ENCODE measurements at places on chromosomes 12 and 14.

DNA sequence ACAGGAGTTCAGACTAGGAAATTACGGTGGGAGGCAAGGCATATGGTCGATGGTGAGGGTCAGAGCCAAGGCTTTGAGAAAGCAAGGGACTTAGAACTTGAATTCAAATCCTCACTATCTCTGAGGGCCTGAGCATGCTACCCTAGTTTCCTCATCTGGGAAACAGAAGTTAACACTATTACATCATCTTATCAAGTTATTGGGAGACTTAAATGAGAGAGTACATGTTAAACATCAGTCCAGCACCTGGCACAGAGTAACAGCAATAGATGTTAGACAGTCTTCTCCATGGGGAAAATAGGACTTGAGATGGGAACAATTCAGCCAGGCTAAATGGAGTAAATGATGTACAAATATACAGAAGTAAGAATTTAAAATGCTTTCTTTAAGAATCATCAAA lies 38.5 kb downstream of the SLC38A1 start:
- DNase-seq: no peak

DNA sequence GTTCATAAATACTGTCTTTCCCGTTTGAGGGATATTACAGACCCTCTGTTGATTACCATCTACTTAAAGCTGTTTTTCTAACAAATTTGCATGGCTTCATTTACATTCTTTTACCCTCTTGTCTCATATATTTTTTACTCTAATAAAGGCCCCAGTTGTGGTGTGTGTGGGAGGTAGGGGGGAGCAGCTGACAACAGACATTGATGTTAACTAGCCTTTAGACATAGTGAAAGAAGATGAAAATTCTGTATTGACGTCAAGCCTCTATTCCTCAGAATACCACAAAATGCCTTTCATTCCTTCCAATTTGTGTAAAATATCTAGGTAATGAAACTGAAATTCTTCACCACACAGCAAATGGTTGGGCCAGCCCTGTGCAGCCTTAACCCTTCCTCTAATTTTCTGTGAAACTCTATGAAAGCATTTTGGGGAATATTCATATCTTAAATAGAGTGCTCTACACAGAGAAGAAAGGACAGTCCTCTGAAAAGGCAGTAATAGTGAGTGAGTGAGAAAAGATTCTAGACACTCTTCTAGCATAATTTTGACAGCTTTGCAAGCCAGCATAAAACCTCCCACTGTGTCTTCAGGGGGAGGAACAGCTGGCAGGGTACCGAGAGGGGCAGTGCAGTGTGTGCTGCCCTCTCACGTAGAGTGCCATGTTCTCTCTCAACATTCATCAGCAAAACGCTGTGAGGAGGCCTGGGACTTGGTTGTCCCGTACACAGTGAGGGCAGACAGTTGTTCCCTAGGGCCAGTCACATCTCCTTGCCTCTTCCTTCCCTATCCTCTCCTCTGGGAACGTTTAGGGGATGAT lies 20.1 kb upstream of the CERS5 start:
- DNase-seq: no peak

DNA sequence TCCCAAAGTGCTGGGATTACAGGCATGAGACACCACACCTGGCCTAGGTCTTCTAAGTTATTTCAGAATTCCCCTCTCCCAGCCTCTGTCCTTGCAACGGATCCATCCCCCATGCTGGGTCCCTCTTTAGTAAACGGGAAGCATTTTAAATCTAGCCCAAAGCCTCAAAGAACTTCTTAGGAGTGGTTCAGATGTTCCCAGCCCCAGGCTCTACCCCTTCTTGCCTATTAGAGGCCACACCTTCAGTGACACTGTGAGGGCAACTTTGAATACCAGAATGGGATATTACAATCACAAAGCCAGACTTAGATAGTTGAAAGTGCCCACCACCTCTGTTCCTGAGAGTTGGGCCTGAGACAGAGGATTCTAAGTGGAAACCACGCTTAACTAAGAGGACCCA lies 18.1 kb upstream of the SPPL3 start:
- no peak for DNase-seq

DNA sequence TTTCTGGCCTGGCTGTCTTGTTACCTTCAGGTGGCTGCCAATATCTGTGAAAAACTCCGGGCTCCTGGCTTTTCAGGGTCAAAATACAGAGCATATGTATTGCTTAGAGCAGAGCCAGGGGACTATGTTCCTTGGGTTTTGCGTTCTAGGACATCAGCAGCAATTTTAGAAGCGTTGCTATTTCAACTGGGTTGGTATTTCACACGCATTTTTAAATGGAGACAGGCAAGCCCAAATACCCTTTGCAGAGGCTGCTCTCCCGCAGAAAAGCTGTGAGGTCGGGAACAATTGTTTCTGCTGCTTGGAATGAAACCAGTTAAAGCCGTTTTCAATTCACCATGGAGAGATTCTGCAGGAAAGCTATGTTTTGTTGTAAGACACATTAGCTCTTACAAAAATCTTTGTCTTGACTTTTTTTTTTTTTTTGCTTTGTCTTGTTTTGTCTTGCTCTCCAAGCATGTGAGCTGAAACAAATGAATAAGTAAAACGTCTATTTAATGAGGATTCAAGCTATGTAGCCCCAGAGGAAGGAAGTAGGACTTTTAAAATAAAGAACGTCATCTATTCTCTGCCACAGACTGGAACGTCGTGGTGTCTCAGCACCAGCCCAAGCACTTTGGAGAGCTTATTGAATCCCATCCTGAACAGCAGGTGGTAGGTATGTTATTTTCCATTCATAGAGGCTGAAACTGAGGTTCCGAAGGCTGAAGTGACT lies 181.0 kb upstream of the TBX3 start:
- no peak for DNase-seq

GRCh38 chr14:95021588-95021987 lies 135.7 kb downstream of the DICER1 start:
- no peak for DNase-seq
